ENCODE measurements at places on chromosomes 3 and 15.

GRCh38 chr3:178137206-178137605, 399.0 kb upstream of the KCNMB2 start:
- no peak for DNase-seq

DNA sequence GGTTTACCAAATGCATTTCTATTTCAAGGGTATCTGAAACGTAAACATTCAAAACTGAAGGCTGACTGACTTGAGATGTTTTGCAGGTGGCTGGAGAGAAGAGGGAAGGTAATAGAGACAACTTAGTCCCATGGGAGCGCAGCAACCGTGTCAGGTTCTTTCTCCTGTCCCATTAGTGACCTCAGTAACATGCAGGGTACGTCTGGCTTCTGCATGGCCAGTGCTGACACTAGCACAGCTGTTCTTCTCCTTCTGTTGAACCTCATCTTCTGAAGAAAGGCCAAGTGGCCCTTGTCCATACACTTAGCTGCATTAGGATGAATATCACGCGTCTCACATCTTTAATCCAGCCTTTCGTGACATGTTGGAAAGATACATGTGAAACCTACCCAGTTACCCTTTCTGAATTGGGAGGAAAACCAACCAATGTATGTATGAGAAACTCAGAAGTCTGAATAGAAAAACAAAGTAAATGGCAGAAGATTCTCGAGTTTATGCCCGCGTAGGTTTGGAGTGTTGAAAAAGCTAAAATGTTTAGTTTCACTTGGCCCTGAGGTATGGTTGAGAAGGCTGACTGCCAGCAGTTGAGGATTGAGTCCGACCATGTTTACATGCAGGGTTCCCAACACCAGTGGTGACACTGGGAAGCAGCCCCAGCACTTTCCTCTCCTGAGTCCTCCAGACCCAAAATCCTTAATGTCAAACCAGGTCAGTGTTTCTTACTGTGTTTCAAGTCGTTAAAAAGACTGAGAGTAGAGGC, 10.3 kb downstream of the NCBP2 start:
- no peak for DNase-seq

GRCh38 chr15:100668348-100668745, 66.0 kb downstream of the ASB7 start:
- no peak for DNase-seq

- no peak for DNase-seq
Measured at GRCh38 chr15:98583771-98584430, 64.4 kb upstream of the IGF1R start.

DNA sequence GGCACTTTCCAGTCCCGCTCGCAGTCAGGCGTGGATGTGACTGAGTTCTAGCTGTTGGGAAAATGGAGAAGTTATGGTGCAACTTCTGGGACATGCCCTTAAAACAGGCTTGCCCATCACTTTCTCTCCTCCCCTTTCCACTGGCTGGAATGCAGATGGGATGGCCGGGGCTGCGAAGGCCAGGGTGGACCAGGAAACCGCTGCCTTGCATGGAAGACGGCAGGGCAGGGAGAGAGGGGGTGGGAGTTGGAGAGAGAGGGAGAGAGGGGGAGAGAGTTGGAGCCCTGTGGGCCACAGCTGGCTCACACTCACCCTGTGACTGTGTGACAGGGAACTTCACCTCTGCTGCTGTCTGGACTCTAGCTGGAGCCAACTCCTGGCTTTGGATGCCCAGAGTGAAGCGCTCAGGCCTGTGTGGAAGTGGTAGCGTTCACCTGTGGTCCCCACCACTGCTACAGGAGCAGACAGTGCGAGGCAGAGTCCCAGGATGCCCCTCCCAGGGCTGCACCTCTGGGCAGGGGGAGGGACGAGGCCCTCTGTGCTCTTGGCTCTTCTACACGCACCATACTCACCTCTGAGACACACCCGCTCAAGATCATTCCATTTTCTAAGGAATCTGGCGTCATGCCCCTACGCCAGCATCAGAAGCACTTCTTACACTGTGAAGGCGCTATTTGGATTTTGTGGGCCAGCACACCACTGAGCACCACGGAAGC, 36.6 kb downstream of the KLHL25 start:
- no peak for DNase-seq

- peak; percentile 74 for DNase-seq
Measured at GRCh38 chr3:43690400-43691119, at the start of gene ABHD5. Gene ABHD5, plus strand, starts transcription at chr3:43690938. Its CDS starts 55 bp downstream, at chr3:43690993.

- DNase-seq = no peak
Measured at GRCh38 chr3:48478626-48479555, 25.1 kb downstream of the SHISA5 start.

DNA sequence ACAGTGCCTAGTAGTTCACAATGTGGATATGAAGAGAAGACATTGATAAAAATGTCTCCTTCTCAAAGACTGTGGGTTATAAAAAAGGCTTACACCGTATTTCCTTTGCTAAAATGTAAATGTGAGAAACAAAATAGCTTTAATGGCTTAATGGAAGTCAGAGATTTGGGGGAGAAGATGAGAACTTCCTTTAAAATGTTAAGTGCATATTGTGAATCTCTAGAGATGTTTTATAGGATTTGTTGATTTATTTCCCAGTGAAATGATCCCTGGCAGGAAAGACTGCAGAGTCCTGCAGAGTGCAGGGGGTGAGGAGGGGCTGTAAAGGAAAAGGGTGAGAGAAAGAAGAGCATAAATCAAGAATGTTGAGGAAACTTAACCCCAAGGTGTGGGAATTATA, 305.1 kb downstream of the GAP43 start:
- DNase-seq = no peak

- DNase-seq = no peak
Measured at GRCh38 chr3:20810555-20810954, 624.5 kb upstream of the SGO1 start.

DNA sequence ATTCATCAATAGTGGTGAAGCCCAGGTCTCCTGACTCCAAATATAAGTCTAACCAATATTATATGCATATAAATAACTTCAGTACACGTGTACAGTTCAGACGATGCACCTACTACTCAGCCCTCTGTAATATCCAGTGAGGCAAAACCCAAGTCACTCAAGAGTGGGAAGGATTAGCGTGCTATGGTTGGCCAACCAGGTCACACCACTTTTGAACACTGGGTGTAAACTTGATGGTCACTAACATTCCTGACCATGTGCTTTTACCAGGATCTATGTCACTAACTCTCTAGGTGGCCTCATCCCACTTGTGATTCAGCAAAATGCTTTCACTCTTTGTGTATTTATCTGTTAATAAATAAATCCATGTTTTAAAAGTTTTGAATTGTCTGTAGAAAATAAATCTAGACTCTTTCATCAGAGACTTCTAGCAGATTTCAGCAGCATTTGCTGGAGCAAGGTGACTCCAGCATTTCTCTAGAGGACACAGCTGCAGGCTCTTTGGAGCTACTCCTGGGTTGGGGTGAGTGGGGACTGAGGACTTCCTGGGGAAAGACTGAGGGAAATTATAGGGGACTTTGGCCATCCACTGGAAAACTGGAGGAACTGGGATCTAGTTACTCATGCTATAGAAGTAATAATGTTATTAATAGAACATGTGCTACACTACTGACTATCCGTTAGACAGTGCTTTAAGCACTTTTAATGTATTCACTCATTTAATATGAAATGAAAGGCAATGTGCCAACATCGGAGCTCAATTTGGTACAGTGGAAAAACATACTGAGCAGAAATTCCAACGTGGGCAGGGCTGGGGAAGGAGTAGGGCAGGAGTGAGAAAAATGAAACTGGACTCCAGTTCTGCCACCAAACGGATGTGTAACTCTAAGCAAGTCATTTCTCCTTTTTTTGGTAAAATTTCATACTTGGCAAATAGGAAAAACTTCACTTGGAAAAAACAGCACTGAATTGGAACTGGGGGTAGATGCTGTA, 97.9 kb downstream of the RORA start:
- no peak for DNase-seq

GRCh38 chr15:101718896-101719295, 5.4 kb downstream of the TARS3 start:
- no peak for DNase-seq

DNA sequence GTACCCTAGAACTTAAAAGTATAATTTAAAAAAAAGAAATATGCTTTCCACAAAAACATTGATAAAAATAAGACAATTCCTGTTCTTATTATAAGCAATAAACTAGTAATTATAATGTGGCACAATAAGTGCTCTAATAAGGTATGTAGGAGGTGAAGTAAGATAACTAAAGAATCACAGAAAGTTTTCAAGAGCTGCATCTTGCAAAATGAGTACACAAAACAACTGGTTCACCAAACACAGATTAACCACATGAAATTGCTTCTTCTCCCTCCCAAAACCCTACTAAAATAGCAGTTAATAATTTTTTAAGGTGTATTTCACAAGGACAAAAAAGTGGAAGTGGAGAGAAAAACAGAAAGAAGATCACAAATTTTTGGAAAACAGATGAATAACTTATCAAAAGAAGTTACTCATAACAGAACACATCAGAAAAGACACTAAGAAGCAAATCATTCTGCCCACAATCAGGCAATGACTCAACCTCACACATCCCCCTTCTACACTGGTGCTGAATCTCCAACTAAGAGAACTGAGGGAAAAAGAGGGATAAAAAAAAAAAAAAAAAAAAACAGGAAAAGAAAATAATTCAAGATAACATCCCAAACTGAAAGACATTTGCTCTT, 64.2 kb downstream of the TBC1D5 start:
- no peak for DNase-seq

DNA sequence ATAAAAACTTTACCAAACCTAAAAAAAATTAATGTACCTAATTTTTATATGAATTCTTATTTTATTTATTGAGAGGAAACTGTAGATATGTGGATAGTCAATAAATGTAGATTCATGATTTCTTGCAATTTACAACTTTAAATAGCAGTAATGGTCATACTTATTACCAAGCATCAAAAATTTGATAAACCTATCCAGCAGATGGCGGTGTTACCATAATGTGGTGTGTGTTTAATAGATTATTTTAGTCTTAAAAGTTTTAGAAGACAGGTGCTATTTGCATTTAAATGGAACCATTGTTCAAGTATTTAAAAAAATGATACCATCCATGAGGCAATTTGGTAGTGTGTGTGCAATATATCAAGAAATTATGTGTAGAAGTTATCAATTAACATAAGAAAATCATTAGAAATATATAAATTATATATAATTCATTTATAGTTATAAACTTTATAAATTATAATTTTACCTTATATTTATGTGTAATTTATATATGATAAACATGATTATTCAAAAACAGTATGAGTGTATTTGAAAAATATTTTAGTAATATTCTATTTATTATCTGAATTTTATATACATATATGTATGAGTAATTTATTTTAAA, 176.0 kb upstream of the BCHE start:
- peak; percentile 19 for DNase-seq

DNA sequence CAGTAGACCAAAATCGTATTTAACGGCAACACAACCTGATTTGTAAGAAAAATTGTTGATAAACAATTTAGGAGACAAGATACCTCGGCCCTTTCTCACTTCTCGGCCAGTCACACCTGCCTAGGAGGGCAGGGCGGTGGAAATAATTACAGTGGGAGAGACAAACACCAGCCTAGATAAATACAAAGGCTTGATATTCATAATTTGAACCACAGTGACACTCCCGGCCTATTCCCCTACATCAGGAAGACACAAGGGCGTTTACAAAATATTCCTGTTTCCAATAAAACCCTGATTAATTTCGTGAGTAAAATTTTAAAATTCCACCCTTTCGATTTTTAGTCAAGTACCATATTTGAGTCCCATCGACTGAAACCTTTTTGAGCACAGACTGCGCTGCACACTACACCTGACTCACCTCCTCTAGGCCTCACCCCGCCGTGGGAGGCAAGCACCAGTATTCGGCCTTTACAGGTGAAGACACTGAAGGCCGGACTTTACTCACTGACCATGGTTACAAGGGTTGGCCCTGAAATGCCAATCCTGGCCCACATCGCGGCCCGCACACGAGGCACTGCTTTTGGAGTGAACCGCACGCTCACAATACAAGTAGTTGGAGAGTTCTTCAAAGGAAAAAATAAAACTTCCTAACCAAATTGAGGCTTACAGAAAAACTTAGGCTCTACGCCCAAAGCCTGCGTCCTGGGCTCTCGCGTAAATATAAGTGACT, 794 bp downstream of the ARPP19 start:
- DNase-seq = peak; percentile 29

DNA sequence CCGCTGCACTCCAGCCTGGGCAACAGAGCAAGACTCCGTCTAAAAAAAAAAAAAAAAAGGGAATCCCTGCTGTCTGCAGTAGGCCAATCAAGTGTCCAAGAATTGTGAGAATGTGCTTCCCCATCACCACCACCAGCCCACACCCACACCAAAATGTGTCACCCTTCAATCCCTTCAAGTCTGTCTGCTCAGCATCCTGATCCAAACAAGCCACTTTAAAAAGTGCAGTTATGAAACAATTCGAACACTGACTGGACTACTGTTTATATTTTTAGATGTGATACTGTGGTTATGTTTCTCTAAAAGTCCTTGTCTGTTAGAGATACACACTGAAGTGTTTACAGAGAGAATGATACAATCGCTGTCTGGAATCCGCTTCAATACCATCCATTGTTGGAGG, 78.1 kb upstream of the CGNL1 start:
- DNase-seq = no peak

DNA sequence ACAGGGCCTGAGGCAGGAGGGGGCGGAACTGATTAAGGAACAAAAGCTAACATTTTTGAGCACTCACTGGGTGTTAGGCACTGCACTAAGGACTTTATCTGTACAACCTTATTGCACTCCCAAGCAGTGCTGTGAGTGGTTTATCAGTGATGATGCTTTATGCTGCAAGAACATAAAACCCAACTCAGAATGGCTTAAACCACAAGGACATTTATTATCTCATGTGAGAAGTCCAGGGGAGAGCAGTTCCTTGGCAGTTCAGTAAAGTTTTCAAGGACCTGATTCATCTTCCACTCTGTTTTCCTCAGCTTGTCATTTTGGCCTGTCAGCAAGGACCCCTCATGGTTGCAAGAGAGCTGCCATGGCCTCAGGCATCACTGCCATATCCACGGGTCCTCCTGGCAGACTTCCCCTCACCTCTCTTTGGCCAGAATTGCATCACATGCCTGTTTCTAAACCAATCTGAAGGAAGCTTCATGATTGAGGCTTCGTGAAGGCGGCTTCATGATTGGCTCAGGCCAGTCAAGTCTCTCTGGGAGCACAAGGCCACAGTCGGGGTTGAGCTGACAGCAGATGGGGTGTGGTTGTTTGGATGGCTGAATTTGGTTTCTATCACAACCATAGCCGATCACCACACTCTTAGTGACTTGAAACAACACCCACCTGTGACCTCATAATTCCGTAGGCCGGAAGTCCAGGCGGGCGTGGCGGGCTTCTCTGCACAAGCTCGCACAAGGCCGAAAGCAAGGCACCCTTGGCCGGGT, 15.8 kb downstream of the EFCC1 start:
- no peak for DNase-seq

GRCh38 chr3:146781059-146781458, 175.9 kb upstream of the PLSCR5 start:
- DNase-seq = no peak

- no peak for DNase-seq
Measured at GRCh38 chr3:77189684-77190083, 149.8 kb downstream of the ROBO2 start.

GRCh38 chr3:29585368-29585767, 304.5 kb downstream of the RBMS3 start:
- no peak for DNase-seq

All from NCI-H1436 (cell line).